ENCODE measurements at places on chromosomes 12 and 14.

DNA sequence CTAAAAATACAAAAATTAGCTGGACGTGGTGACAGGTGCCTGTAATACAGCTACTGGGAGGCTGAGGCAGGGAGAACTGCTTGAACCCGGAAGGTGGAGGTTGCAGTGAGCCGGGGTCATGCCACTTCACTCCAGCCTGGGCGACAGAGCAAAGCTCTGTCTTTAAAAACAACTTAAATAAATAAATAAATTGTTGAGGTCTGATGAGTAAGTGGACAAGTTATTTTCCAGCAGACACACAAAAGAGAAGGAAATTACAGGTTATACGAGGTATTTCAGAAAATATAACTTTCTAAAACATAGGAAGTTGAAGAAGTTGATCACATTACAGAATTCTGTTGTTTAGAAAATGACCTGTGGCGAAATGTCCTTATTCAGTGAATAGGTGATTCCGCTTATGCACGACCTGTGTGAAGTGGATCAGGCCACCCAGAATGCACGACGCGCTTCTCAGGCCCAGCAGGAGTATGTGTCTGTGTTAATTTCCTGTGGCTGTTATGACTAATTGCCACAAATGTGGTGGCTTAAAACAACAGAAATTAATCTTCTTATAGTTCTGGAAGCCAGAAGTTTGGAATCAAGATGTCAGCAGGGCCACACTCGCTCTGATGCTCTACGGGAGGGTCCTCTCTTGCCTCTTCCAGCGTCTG, 38.1 kb downstream of the P2RX7 start:
- no peak for DNase-seq

DNA sequence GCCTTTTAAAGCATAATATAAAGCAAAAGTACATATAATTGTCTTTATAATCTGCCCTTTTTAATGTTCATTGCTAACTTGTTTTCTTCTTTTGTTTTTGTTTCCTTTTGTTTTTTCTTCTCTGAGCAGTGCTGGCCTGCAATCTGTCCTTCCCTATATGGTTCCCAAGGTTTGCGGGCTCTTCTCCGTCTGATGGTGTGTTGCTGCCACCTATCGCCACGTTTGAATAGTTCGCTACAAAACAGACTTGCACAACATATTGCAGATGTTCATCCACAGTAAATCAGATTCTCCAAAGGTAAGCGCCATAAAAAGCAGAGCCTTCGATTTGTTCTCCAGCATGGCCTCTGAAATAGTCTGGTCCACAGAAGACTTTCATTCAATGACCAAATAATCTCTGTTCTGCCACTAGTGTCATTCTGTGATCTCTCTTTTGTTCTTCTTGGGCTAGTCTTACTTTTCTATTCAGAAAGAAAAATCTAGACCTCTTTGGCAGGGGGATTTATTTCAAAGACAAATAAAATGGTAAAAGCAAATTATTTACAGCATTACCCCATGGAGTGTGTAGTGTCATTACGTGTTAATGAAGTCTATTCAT, 33.5 kb downstream of the C12orf50 start:
- peak; percentile 26 for DNase-seq

GRCh38 chr12:115953450-115953849, 324.0 kb downstream of the MED13L start:
- DNase-seq, result no peak

DNA sequence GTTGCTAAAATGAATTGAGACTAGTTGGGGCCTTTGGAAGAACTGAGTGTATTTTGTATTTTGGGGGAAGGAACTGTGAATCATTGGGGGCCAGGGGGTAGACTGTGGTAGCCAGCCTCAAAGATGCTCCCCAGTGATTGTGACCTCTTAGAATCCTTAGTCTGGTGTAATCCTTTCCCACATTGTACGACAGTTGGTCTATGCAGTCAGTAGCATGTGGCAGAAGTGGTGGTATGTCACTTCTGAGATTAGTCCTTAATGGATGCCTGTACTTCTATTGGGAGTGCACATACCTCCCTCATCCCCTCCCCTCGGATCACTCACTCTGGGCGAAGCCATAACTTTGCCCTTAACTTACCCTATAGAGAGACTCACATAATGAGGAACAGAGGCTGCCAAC, 48.0 kb downstream of the USP15 start:
- no peak for DNase-seq

GRCh38 chr12:28088566-28089272, 101.5 kb upstream of the CCDC91 start:
- DNase-seq, result no peak

Data from stimulated activated CD4-positive, alpha-beta T cell treated with anti-CD3 and anti-CD28 coated beads, Interleukin-4, amount 100 ng/mL, for 24 hours (primary cell).